ENCODE measurements at places on chromosomes 5 and 9.

- no peak for DNase-seq
These were observed 28.2 kb downstream of the TCERG1 start for GRCh38 chr5:146475190-146475780.

GRCh38 chr5:124572971-124573370 is 173.5 kb downstream of the ZNF608 start:
- no peak for DNase-seq

DNA sequence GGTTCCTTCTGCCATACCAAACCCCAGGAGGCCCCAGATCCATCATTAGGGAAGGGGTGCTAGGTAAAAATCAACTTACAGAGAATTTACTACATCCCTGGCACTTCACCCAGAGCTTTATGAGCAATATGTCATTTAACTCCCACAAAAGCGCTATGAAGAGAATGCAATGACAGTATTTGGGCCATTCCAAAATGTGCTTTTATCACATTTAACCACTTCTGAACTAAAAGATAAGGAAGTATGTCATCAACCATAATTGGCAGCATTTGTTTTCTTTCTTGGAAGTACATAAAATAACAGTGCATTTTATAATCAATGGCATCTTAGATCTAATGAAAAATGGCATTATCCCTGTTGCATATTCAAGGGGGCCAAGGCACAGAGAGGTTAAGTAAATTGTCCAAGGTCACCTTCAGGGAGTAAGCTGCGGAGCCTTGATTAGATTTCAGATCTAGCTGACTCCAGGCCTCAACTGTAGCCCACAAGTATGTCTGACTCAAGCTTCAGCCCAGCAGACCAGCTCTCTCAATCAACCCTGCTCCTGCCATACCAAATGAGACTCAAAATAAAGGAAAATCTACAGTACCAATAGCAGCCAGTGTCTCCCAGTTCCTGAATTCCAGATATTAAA is 16.5 kb downstream of the SH3TC2 start:
- no peak for DNase-seq

DNA sequence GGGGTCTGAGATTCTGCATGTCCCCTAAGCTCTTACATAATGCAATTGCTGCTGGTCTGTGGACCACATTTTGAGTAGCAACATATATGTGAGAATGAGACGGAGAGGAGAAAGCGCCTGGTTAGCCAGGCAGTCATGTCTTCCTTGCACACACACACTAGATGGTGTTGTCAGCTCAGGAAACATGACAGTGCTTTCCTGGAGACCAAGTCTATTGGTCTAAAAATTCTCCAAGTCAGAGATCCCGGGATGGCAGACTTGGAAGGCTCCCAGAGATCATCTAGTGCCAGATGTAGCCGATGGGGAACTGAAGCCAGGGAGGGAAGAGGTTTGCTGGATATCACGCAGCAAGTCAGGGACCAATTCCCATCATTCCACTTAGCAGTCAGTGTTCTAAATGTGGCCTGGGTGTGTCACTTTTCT is 53.4 kb downstream of the GALNT12 start:
- peak; percentile 98 for DNase-seq

GRCh38 chr5:113090336-113091106 is 113.9 kb downstream of the DCP2 start:
- DNase-seq: no peak

DNA sequence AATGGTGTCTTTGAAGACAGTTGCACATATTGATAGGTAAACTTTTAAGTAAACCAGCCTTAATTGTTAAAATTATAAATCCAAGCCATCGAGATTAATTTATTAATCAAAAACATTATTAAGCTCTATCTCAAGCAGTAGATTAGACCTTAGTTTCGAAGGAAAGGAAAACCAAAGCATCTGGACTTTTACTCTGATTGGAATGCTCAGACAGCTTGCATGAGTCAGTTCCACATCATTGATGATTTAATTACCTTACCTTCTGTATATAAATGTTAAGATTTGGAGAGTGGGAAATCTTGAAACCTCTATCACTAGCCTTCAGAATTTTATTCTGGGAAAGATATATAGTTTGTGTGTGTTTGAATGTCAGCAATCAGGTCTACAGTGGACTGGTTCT is 23.9 kb downstream of the DCP2 start:
- DNase-seq: no peak

DNA sequence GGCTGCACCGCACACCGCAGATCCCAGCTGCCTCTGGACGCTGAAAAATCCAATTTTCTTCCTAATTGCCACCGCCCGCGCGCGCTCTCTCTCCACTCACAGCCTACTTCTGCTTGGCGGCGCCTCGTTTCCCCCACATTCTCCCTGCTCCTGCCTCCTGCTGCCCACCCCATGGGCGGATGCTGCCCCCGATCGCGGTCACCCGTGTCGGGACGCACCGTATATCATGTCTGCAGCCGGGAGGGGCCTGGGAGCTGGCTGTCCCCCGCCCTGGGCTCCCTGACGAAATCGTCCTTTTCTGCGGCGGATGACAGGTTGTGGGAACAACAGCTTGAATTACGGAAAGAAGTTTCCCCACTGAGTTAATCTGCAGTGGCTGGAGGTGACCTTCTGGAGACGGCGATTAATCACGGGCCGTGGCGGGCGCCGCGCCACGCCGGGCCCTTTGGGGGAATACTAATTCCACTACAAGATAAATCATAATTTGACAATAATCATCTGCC is 36.3 kb upstream of the PSD2 start:
- no peak for DNase-seq

DNA sequence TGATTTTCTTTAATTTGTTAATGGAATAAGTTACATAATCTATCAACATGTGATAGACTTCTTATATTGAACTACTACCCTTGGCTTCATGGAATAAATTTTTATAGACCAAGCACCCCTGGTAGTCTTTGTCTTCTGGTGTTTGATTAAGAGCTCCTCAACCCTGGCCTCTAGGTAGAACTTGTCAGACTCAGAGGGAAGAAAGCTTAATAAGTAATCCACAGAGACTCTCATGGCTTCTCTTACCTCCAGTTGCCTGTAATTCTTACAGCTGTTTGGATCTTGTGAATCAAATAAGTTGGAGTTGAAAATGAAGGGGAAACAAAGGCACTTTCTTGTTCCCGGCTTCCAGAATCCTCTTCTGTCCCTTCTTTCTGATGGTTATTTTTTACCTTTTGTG is 7.0 kb upstream of the GPR21 start:
- DNase-seq: no peak

DNA sequence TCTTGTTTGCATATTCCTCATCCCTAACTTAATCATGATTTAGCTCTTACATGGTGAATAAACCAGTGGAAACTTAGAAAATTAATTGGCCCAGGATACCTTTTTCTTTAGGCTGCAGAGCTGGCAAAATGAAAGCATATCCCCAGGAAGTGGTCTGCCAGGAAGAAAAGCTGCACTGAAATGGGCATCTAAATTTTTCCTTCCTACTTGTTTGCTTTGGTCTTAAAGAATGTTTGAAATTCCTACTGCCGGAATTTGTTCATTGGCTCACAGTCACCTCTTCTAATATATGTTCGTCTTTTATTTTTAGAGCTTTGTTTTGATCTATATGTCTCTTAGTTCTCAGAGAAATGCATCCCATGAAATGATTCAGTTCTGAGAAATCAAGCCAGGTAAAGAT is 113.2 kb upstream of the ELL2 start:
- DNase-seq: peak; percentile 43

DNA sequence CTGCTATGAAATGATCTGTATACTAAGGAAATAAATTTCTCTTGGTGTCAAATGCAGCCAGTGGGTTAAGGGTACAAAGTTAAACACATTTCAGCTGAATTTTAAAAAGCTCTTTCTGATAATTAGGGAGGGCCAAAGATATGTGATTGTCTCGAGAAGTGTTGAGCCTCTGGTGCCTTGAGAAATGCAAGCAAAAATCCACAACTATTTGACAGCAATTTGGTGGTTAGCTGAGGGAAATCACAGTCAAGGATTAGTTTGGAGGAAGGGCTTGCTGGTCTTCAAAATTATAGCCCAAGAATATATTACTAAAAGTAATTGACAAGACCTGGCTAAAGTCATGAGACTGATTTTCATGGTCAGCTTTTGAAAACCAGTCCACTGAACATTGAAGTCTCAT is 255.7 kb upstream of the PPP1R2B start:
- DNase-seq: peak; percentile 46

DNA sequence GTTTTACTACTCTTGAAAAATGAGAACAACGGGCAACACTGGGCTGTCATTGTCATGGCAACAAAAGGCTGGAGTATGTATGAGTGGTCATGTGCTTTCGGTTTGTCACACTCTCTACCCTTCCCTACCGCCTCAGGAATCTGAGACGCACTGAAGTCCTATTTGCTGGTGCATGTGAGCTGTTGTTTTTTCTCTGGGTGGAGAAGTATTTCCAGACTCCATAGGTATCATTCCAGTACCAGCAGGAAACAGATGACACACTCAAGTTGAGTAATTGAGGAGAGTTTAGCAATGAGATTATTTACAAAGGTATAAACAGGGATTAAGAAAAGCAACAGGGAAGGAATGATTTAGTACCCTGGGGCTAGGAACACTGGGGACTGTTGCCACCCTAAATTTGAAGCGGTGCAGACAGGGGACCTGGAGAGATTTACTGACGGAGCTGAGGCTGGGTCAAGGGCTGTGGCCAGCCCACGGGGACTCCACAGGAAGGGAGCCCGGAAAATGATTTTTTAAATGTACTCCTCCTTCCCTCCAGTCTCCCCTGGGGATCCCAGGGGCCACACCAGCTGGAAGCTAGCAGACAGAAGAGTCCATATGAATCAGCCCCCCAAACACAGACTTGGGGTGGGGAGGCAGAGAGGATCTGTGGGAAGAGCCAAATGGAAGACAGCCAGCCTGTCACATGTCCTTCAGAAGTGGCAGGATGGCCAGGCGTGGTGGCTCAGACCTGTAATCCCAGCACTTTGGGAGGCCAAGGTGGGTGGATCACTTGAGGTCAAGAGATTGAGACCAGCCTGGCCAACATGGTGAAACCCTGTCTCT is 13.2 kb upstream of the ZBTB43 start:
- peak; percentile 83 for DNase-seq

GRCh38 chr5:107812570-107813141 is 141.9 kb upstream of the EFNA5 start:
- peak; percentile 87 for DNase-seq

- no peak for DNase-seq
These were observed 146.3 kb upstream of the FSTL4 start for GRCh38 chr5:133758641-133759040.

- DNase-seq: no peak
These were observed 9.1 kb downstream of the ANKDD1B start for GRCh38 chr5:75620184-75620959.

DNA sequence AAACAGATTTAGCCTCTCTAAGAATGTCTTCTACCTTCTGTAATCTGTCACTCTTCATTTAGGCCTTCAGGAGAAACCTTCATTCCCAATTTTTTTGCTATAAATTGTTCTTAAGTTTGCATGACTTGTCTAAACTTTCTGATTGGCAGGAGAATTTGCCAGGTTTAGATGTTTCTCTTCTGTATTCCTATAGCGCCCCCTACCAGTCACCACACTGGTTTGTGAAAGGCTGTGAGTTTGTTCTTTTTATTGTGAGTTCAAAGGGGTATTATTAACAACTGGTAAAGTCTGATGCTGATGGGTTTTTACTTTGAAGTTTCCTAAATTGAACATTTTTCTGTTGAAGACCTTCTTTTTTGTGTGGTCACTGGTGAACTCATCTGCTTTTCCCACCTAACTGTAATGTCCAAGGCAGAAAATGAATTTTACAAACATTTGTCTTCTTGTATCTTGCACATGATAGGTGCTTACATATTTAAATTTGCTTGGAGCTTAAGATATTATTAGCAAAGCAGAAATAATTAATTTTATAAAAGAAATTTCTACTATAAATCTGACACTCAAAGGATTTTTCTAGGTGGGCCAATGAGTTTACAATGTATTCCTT is 18.4 kb upstream of the F2RL2 start:
- peak; percentile 80 for DNase-seq

DNA sequence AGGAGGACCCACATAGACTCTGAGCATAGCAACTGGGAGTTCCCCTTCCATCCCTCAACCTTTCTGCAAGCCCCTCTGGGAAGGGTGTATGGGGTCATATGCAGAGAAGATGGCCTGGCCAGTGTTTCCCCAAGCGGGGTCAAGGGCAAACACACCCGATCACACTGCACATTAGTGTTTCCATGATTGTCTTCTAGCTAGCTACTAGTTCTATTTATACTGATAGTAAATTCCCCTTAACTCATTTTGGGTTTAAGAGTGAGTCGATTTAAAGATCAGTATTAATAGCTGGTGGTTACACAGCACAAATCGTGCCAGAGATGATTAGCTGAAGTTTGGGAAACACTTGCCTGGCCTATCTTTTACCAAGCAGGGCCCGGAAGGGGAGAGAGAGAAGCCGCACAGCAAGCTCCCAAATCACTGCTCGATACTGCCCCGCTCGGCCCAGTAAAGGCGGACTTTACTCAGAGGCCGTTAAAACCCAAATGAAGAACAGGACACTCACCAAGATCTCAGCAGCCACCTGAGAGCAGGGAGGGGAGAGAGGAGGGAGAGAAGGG is 29.4 kb upstream of the TNIP1 start:
- no peak for DNase-seq

- DNase-seq: no peak
These were observed 96.1 kb downstream of the WDR41 start for GRCh38 chr5:77396017-77396416.

DNA sequence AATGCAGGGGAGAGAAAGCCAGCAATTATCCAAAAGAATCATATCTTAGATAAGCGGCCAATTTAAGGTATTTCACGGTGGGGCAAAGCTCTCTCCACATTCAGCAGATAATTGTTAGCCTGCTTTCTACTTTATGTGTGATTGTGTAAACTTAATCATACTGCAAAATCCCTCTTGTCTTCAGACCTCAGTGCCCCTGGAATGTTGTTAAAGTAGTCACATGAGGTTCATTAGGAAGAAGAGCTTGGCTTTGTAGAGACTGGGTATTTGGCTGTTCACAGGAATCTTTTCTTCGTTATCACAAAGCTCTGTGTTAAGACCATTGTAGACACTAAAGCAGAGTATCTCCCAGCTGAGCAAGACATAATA is 127.0 kb downstream of the RFK start:
- DNase-seq: no peak

Measured in fibroblast of skin of scalp (primary cell).